ENCODE measurements at places on chromosomes 12 and 14.
A peak's percentile ranks its signal among the peaks of the same experiment; 100 is the strongest.

DNA sequence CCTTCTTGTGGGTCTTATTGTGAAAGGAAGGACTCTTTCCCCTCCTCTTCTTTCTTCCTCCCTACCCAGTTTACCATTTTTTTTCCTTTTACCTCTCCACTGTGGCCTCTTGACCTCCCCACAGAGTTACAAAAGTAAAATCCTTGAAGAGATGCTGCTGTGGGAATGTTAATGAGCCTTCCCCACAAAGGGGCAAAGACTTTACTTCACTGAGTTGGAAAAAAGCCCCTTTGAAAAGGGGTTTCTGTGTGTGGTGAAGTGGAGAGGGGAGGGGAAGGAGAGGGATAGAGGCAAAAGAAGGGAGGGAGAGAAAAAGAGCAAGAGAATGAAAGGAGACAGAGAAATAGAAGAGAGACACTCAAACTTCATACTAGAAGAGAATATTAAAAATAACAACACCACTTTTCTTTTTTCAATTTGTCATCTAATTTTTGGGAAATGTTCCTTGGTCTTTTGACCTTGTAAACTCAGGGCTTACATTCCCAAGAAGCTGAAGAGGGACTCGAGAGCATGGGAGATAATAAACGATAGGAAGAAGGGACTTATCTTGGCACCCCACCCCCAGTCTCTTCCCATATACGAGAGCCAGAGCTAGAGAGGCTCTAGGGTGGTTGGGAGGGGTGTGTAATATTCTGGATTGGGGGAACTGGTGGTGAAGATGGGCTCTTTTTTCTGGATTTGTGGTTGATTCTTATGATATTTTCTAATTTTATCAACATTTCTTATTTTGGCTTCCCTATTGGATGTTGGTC is 13.2 kb upstream of the SALL2 start:
- no peak overlapping the region for H3K4me3 ChIP-seq
- peaks cover 18% of the 10 kb centered on the region for H3K4me1 ChIP-seq
- peak overlapping the region; percentile 79 for H3K27ac ChIP-seq
- no peaks in the 10 kb centered on the region for H3K36me3 ChIP-seq

DNA sequence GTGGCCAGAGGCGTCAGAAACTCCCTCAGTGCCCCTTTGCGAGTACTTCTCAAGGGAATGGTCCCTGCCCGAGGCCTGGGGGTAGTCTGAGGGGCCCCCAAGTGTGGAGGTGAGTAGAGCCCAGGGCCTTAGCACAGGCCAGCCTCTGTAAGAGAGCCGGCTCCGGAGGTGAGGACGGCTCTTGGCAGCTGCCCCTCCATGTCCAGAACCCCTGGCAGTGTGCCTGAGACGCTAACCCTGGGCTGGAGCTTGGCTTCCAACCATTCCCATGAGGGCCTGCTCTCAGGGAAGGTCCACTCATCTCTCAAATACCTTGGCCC is 61.7 kb downstream of the PRMT8 start:
- peaks cover 8% of the 10 kb centered on the region for H3K36me3 ChIP-seq
- H3K4me3 ChIP-seq = no peak overlapping the region
- H3K27me3 ChIP-seq = no peaks in the 10 kb centered on the region
- H3K27ac ChIP-seq = no peak overlapping the region

GRCh38 chr14:60653701-60654161 is 4.5 kb upstream of the SIX1 start:
- H3K27me3 ChIP-seq = peaks cover 100% of the 10 kb centered on the region
- H3K27ac ChIP-seq = peak overlapping the region; percentile 55
- H3K4me3 ChIP-seq = no peak overlapping the region
- H3K4me1 ChIP-seq = peaks cover 46% of the 10 kb centered on the region

- H3K36me3 ChIP-seq = no peaks in the 10 kb centered on the region
- H3K27ac ChIP-seq = peak overlapping the region; percentile 2
- H3K4me1 ChIP-seq = peaks cover 4% of the 10 kb centered on the region
- no peaks in the 10 kb centered on the region for H3K27me3 ChIP-seq
Observed at GRCh38 chr12:123120452-123121166, 30.3 kb downstream of the PITPNM2 start.

- no peak overlapping the region for H3K4me3 ChIP-seq
- no peak for DNase-seq
- H3K27ac ChIP-seq = no peak overlapping the region
- no peaks in the 10 kb centered on the region for H3K4me1 ChIP-seq
Observed at GRCh38 chr12:55664826-55665225, 28.1 kb downstream of the OR10P1 start.

GRCh38 chr14:33357225-33358010 is 418.7 kb downstream of the NPAS3 start:
- H3K27ac ChIP-seq = no peak overlapping the region
- H3K36me3 ChIP-seq = no peaks in the 10 kb centered on the region
- H3K4me3 ChIP-seq = no peak overlapping the region
- H3K4me1 ChIP-seq = peaks cover 5% of the 10 kb centered on the region
- no peak for DNase-seq
- no peaks in the 10 kb centered on the region for H3K27me3 ChIP-seq

DNA sequence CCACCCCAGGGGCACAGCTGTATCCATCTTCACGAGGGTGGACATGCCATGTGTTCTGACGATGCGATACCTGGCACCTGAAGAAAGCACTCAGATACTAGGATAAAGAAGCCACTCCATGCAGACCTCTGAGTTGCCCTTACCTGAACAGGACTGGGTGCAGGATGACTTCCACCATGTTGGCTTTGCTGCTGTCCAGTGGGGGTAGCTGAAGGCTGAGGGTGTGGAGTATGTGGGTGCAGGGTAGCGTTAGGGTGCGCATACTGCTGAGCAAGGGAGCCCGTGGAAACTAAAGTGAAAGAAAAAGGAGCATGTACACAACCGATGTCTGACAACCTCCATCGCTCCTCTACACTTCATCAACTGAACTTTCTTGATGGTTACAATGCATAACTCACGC is 51.3 kb downstream of the SH2B3 start:
- H3K36me3 ChIP-seq = peaks cover 46% of the 10 kb centered on the region
- DNase-seq = no peak
- no peaks in the 10 kb centered on the region for H3K27me3 ChIP-seq
- no peak overlapping the region for H3K27ac ChIP-seq
- H3K4me3 ChIP-seq = no peak overlapping the region
- peaks cover 15% of the 10 kb centered on the region for H3K4me1 ChIP-seq

DNA sequence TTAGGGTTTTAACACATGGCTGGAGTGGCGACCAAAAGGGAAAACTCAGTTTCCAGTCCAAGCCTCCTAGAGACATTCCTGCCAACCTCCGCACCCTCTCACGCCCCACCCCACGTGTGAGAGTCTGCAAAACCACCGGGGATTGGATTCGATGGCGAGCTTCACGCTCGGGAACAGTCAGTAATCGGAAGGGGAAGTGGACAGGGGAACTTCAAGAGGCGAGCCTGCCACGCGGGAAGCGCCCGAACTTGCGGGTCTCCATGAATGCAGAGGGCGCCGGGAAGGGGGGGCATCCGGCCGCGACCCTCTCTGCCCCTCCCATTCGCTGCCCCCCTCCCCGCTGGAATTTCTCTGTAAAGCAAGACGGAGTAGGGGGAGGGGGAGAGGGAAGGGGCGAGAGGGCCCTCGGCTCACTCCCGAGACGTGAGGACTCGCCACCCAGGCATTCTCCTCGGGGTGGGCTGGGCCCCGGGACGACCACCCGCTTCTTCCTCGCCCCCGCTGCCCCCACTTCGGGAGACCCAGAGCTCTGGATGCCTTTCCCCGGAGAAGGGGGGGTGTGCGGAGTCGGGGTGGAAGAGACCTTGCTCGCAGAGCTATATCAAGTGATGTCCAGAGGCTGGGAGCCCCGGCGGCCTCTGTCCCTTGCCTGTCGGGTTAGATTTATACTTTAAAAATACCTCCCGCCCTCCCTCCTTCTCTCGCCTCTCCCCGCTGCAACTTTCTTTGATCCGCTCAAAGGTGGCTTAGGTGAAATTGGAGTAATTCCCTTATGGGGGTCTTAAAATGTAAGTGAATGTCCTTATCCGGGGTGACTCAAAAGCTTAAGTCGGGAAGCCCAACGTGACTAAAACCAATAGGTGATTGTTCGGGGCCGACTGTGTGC is 2.5 kb upstream of the CCND2 start:
- DNase-seq = no peak
- peaks cover 55% of the 10 kb centered on the region for H3K4me1 ChIP-seq
- peak overlapping the region; percentile 98 for H3K4me3 ChIP-seq
- H3K36me3 ChIP-seq = no peaks in the 10 kb centered on the region
- H3K27me3 ChIP-seq = peaks cover 88% of the 10 kb centered on the region

- H3K36me3 ChIP-seq = no peaks in the 10 kb centered on the region
- H3K4me3 ChIP-seq = no peak overlapping the region
- DNase-seq = no peak
- no peaks in the 10 kb centered on the region for H3K27me3 ChIP-seq
Observed at GRCh38 chr12:76569685-76570604, 10.4 kb upstream of the OSBPL8 start.

GRCh38 chr12:45988264-45988663 is 2.1 kb downstream of the SCAF11 start:
- no peak for DNase-seq
- no peak overlapping the region for H3K4me3 ChIP-seq
- H3K36me3 ChIP-seq = no peaks in the 10 kb centered on the region
- no peak overlapping the region for H3K27ac ChIP-seq

GRCh38 chr14:91649930-91650329 is 82.0 kb downstream of the CATSPERB start:
- no peaks in the 10 kb centered on the region for H3K27me3 ChIP-seq
- H3K4me3 ChIP-seq = no peak overlapping the region
- no peak for DNase-seq
- no peaks in the 10 kb centered on the region for H3K4me1 ChIP-seq

DNA sequence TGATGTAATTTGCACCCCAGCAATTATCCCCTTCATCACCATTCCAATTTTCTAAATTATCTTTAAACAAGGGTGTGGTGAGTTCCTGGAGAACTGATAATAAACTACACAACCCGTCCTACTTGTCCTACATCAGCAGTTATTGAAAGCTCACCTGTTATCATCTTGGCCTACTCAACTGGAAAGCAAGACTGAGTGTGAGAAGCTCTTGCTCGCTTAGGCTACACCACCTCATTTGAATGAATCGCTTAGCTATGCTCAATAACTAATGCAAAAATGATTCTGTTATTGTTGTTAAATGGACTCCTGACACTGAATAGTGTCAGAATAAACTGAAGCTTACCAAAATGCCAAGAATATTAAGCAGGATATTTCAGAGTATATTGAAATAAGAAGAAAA is 115.4 kb upstream of the BTG1 start:
- no peaks in the 10 kb centered on the region for H3K36me3 ChIP-seq
- H3K4me1 ChIP-seq = no peaks in the 10 kb centered on the region
- DNase-seq = no peak
- no peak overlapping the region for H3K4me3 ChIP-seq

DNA sequence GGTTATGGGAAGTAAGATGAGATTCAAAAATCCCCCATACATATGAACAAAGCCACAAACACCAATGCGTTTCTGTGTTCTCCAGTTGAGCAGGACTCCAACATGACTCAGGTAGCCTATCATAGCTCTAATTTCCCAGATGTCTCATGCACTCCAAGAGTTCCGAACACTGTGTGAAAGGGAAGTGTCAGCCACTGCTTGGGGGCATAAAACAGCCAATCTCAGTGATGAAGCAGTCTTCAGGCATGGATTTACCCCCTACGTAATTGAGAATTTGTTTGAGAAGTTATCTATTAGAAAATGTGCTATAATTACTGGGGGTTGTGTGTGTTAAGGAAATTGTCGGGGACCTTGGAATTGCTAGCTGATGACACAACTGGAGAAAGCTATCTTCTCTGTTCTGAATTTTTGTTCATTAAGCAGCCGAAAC is 153.9 kb upstream of the AVPR1A start:
- H3K27ac ChIP-seq = no peak overlapping the region
- no peaks in the 10 kb centered on the region for H3K4me1 ChIP-seq
- H3K36me3 ChIP-seq = no peaks in the 10 kb centered on the region
- H3K4me3 ChIP-seq = no peak overlapping the region

DNA sequence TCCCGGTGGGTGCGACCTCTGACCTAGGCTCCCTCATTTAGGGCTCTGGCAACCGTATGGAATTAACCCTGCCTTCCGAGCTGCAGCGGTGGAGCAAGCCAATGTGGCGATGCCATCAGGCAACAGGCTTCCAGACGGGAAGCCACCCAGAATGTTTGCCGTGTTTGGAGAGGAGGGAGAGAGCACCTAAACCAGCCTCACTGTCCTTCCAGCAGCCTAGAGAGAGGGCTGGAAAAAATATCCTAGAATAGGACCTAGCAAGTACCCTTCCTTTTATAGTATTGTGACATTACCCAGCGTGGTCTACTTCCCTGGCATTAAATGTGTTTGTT is 287 bp upstream of the SLC2A13 start:
- no peaks in the 10 kb centered on the region for H3K27me3 ChIP-seq
- no peak for DNase-seq
- no peak overlapping the region for H3K27ac ChIP-seq
- no peaks in the 10 kb centered on the region for H3K36me3 ChIP-seq

DNA sequence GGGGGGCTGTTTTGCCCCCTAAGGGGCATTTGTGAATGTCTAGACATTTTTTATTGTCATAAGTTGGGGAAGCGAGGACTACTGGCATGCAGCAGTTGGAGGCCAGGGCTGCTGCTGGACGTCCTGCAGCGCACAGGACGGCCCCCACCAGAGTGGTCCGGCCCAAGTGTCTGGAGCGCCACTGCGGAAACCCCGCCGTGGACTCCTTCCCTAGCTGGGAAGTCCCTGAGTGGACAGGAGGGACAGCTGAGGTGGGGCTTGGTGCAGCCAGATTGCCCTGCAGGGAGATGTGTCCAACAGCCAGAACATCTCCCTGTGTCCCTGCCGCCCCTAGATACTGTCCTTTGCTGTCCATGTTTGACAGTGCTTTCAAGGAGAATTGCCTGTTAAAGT is 5.5 kb downstream of the CKB start:
- H3K27me3 ChIP-seq = no peaks in the 10 kb centered on the region
- peak overlapping the region; percentile 69 for H3K27ac ChIP-seq
- peaks cover 74% of the 10 kb centered on the region for H3K4me1 ChIP-seq
- DNase-seq = no peak

GRCh38 chr14:94707494-94707893 is 62.4 kb downstream of the GSC start:
- H3K36me3 ChIP-seq = no peaks in the 10 kb centered on the region
- no peaks in the 10 kb centered on the region for H3K27me3 ChIP-seq
- H3K4me1 ChIP-seq = no peaks in the 10 kb centered on the region

DNA sequence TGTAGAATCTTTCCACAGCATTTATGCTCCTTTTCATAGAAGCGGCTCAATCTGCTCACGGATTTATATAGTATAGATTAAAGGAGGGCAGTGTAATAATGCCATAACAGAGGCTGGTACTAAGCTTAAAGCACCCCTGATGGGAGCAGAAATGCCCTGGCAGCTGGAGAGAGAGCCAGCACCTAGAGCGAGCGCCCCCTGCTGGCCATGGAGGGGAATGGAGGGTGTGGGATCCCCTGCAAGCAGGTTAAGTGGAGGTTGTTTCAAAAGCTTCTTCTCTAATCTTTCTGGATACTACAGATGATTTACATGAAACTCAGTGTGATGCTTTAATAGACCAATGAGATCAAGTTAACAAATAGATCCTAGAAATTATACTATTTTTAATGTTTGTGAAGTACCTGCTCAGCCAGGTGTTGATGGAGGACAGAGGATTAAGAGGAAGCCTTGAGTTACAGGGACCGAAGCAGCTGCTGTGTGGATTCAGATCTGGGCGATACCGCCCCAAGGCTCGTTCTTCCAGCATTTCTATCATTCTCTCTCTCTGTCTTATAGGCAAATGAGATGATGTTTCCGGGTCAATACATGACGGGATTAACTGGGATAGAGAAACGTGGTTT is 1519.3 kb upstream of the TMEM132C start:
- H3K36me3 ChIP-seq = no peaks in the 10 kb centered on the region
- no peaks in the 10 kb centered on the region for H3K27me3 ChIP-seq
- H3K27ac ChIP-seq = no peak overlapping the region
- H3K4me3 ChIP-seq = no peak overlapping the region
- H3K4me1 ChIP-seq = no peaks in the 10 kb centered on the region
- DNase-seq = no peak

Measured in spinal cord (tissue), 10 donors.